Endothelial cell of umbilical vein (primary cell): ENCODE measurements at places on chromosomes 6 and 20. TPM values are rescaled to one million over a fixed set of nuclear protein-coding genes. Genes with fewer than 3 reads are reported as not detected.

GRCh38 chr20:36141310-36141709, 13.2 kb upstream of the EPB41L1 start:
- no peaks in the 10 kb centered on the region for H3K36me3 ChIP-seq
- DNase-seq, result no peak
- H3K27ac ChIP-seq, result no peak overlapping the region
- H3K4me1 ChIP-seq, result peaks cover 5% of the 10 kb centered on the region
- no peaks in the 10 kb centered on the region for H3K27me3 ChIP-seq
- H3K4me3 ChIP-seq, result no peak overlapping the region

GRCh38 chr6:38184585-38185080, 365.1 kb downstream of the ZFAND3 start:
- no peak for DNase-seq
- no peaks in the 10 kb centered on the region for H3K4me1 ChIP-seq
- no peak overlapping the region for H3K27ac ChIP-seq
- H3K4me3 ChIP-seq, result no peak overlapping the region
- H3K36me3 ChIP-seq, result no peaks in the 10 kb centered on the region
- H3K27me3 ChIP-seq, result no peaks in the 10 kb centered on the region

GRCh38 chr20:17614176-17614811, 44.4 kb downstream of the DSTN start:
- H3K27me3 ChIP-seq, result no peaks in the 10 kb centered on the region
- no peaks in the 10 kb centered on the region for H3K4me1 ChIP-seq
- H3K4me3 ChIP-seq, result no peak overlapping the region

GRCh38 chr6:146634022-146634421, 35.2 kb downstream of the ADGB start:
- H3K27me3 ChIP-seq, result no peaks in the 10 kb centered on the region
- H3K4me3 ChIP-seq, result no peak overlapping the region
- no peak for DNase-seq
- no peaks in the 10 kb centered on the region for H3K4me1 ChIP-seq

DNA sequence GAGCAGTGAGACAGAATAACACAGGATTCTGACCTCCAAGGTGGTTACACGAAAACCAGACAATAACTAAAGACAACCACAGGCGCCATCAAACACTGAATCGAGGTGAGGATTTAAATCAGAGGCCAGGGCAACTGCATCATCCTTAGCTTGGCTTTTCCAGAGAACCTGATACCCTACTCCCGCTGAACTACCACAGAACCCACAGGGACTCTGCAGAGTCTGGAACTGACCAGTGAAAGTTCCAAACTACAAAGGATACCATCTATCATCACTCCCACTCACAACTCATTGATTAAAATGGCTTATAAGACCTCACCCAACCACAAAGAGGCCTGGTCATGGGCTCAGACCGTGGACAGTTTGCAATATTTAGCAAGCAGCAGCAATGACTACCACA, 85.0 kb downstream of the BFSP1 start:
- H3K27ac ChIP-seq, result no peak overlapping the region
- H3K4me3 ChIP-seq, result no peak overlapping the region

Gene TSHZ2
- polyA plus RNA-seq, result not detected in 2 replicates

Gene DAAM2
- 0.44 and 0.46 TPM in 2 replicates for polyA plus RNA-seq

Gene SOX12
- 5.7 and 6.2 TPM in 2 replicates for polyA plus RNA-seq

Gene APOM
- polyA plus RNA-seq, result 2.5 and 2.6 TPM in 2 replicates

Gene TREM1
- polyA plus RNA-seq, result not detected in 2 replicates
